Neural progenitor cell (in vitro differentiated cells): ENCODE measurements at places on chromosomes 5 and 9.
A peak's percentile ranks its signal among the peaks of the same experiment; 100 is the strongest.

DNA sequence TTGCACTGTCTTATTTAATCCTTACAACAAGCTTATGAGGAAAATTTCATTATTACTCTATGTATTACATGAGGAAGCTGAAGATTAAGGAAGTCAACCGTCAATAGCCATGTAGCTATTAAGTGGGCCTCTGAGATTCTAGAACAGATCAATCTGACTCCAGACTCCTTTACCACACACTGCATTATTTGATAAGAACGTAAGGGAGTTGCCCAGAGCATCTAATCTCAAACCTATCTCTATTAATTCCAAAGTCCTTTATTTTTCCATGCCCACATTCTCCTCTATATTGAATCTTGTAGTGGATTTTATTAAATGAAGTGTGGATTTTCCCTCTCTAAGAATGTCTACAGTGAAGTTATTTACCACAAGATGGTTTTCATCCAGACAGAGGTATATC lies 118.2 kb upstream of the MTAP start:
- no peak for DNase-seq

DNA sequence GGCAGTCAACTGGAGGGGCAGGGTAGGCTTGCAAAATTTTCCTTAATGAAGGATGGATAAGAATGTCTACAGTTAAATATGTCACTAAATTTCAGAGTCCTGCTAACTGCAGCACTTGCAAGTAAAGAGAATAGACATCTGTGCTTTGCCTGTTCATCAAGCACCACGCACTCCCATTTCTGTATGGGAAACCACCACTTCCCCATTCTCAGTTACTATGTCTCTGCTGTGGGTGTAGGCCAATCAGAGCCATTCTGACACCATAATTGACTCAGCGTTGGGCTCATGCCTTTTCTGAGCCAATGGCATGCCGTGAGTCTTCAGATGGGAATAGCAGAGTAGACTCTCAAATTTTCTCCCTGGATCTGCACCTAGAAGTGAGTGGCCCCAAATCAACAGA lies 247.5 kb downstream of the GABRB2 start:
- DNase-seq = no peak

- DNase-seq = no peak
Measured at GRCh38 chr9:114169952-114170770, 14.8 kb downstream of the COL27A1 start.

- DNase-seq = peak; percentile 69
Measured at GRCh38 chr9:4964540-4964939, 20.5 kb upstream of the JAK2 start.

DNA sequence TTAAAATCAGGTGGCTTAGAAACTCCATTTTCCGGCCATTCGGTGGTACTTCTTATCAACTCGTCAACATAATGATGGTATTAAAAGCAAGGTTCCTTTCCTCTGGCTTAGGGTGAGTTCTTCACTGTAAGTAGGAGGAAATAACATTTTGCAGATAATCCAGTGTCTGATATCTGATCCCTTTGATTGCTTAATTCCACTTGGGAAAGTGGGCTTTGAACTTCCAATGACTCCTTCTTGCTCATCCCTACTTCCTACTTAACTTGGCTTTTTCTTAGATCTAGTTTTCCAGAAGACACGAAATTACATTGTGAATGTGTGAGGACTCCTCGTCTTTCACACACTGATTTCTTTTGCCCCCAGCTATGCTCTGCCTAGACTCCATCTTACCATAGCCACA lies 31.5 kb downstream of the DDX31 start:
- no peak for DNase-seq

DNA sequence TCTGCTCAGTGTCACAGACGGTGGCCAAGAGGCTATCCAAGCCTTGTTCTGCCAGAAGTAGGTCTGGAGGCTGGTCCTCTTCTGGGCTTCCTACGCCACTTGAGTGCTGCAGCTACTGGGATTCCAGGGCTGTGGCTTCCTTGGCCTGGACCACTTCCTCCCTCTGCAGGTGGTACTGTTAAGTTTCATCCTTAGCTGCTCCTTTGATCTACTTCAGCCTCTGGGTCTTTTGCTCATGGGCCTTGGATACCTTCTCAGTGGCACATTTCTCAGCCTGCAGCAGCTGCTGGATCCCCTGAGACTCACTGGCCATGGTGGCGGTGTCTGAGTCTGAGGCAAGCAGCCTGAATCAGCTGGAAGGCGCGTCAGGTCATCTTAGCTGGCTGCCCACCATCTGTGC lies 10.3 kb downstream of the CNOT8 start:
- no peak for DNase-seq

DNA sequence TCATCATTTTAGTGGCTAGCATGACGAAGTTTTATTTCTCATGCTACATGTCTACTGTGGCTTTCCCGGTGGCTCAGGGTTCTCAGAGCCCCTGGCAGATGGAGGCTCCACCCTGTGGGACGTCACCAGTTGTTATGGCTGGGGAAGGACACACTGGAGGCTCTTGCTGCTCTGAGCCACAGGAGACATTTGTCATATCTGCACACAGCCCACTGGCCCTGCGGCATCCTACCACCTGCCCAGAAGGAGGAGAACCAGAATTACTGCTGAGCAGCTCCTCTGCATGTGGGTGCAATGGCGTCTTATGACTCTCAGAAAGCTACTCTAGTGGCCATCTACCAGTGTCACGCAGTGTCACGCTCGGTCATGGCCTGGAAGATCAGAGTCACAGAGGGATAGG lies 6.6 kb downstream of the OR13J1 start:
- no peak for DNase-seq

DNA sequence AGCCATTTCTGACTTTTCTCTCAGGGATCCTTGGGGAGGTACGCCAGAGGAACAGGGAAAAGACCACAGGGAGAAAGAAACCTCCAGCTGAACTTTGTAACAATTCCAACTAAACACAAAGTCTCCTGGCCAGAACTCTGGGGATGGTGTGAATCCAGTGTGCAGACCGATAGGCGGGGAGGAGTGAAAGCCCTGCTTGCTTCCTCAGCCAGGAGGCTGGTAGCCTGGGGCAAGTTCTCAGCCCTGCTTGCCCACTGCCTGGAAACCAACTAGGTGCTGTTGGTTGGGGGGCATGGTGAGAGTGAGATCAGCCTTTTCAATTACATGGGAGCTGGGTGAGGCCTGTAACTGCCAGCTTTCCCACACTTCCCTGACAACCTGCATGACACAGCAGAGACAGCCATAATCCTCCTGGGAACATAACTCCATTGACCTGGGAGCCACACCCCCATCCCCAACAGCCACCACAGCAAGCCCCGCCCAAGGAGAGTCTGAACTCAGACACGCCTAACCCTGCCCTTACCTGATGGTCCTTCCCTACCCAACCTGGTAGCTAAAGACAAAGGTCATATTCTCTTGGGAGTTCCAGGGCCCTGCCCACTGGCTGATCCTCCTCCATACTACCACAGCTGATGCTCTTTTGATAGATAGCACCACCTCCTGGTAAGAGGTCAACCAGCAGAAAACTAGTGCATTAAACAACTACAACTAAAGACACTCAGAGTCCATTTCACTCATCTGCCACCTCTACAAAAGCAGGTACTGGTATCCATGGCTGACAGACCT lies 100.1 kb upstream of the TNFAIP8 start:
- DNase-seq = no peak

DNA sequence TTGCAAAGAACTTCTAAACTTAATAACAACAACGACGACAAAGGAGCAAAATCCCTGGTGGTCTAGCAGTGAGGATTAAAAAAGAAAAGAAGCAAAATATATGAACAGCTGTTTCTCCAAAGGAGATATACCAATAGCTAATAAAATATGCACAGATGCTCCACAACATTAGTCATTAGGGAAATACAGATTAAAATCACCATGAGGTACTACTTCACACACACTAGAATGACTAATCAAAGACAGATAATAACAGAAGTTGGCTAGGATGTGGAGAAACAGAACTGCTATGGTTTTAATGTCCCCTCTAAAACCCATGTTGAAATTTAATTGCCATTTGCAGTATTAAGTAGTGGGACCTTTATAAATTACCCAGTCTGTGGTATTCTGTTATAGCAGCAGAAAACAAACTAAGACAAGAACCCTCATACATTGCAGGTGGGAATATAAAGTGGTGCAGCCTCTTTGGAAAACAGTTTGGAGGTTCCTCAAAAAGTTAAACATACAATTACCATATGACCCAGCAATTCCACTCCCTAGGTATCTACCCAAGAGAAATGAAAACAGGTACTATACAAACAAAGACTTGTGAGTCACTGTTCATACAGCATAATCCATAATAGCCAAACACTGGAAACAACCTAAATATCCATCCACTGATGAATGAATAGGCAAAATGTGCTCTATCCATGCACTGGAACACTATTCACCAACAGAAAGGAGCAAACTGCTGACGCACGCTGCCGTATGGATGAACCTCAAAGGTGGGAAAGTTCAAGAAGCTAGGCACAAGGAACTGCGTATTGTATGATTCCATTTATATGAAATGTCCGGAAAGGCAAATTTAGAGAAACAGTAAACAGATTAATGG lies 11.4 kb upstream of the DUSP1 start:
- no peak for DNase-seq

DNA sequence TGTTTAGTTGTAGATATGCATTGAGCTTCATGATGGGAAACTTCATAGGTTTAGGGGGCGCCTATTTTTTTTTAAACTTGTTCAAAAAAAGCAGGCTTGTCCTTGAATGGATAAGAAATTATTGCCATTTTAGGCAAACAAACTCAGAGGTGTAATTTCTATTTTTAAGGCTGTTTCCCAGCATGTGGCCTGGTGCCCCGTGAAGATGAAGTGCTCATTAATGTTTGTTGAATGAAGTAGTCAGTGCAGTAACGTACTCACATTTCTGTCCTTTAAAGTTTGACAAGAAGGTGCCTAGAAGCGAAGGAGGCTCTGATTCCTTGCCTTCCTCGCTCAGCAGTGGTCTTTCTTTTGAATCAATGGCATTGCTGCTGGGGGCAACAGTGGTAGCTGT lies 54.3 kb downstream of the ZNF618 start:
- DNase-seq = no peak

GRCh38 chr9:84600739-84601138 lies 68.8 kb upstream of the NTRK2 start:
- DNase-seq = no peak

DNA sequence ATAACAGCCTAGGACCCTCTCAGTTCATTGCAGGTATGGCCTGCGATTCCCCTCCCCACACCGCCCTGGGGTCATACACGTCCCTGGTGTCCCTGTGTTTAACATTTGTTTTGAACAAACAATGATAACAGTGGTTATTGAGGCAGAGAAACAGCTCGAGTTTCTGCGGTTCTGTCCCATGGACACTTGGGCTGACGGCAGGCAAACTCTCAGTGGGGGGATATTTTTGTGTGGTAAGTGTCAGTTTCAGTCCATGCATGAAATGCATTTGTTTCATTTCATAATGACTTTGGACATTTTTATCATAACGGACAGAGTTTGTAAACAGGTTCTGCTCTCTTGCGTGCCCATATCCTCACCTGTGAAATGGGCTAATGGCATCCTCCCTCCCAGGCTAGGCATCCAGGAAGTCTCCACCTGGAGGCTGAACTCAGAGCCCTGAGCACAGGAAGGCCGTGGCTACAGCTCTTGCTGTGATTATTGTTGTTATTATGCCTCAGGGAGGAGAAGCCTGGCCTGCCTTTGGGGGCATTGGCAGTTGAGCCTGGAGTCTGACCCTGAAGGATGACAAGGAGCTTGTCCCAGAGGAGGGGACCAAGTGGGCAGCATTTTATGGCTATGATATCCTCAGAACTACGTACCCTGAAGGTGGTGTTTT lies 190.9 kb downstream of the GADD45G start:
- DNase-seq = no peak

- DNase-seq = no peak
Measured at GRCh38 chr5:171624396-171624795, 161.2 kb upstream of the SMIM23 start.

GRCh38 chr5:124895236-124895635 lies 148.8 kb upstream of the ZNF608 start:
- peak; percentile 85 for DNase-seq

DNA sequence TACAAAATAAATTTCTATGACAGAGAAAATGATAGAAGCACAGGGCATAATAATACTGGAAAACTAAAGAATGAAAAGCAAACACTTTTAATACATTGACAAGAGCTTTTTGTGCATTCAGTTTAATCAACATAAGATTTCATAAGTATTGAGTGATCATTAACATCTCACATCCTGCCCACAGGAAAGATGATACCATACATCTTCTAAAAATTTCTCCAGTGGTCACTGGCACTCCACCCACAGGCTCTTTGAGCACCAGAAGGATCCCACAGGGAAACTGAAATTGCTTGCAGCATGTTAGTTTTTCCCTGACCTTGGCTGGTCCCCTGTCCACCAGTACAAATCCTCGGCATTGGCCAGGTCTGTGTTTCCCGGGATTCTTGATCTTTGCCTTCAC lies 186.0 kb downstream of the CEMIP2 start:
- no peak for DNase-seq

DNA sequence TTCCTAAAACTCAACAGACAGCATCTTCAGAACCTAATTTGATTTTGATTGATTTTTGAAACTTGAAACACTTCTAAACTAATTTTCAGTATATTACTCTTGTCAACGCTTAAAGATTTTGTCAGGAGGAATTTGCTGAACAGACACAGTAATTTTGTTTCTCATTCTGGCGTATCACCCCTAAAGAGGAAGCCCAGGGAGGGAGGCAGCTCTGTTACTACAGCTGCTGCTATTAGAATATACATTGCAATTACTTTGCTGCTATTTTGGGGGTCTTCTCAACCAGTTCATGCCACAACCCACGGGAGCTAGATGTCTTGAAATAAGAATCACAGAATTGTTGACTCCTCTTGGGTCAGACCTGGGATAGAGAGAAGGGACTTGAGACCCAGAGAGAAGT lies 122.6 kb downstream of the TLR4 start:
- no peak for DNase-seq

DNA sequence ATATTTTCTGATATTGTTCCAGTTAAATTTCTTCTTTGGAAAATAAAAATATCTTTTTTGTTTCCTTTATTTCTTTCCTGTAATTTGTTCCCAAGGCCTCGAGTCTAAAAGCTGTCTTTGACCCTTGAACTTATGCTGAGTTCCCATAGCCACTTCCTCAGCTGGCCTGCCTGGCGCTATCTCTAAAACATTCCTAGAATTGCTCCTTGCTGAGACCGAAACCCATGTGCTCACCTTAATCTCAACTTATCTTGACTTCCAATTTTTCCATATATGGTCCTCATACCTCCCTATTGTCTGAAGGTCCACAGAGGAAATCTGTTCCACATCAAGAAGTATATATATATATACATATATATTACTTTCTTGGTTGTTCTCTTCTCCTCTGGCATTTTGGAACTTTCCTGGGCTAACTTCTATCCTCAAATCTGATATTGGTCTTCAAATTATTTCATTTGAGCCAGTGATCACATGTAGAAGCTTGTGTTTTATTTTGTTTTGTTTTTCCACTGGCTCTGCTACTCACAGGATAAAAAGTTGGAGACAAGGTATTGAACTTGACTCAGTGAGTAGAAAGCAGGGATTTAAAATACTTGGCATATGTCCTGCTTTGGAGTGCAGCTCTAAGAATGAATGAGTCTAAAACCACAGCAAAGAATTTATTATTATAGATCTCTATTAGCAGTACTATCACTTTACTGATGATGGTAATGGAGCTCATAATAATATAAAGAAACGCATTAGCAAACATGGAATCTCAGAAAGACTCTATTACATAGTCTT lies 45.2 kb downstream of the ENC1 start:
- DNase-seq = no peak

GRCh38 chr5:72883850-72884249 lies 67.4 kb downstream of the TNPO1 start:
- no peak for DNase-seq

- no peak for DNase-seq
Measured at GRCh38 chr5:128225245-128226030, 141.9 kb downstream of the SLC12A2 start.

GRCh38 chr5:134444941-134445471 lies 33.3 kb upstream of the CDKN2AIPNL start:
- no peak for DNase-seq
